ENCODE measurements at places on chromosomes 3 and 15.

GRCh38 chr3:97817965-97818364 is 3.8 kb upstream of the CRYBG3 start:
- no peak for DNase-seq

GRCh38 chr15:100731267-100732152 is 129.1 kb downstream of the ASB7 start:
- DNase-seq = no peak

GRCh38 chr3:140956058-140956835 is 14.6 kb downstream of the SLC25A36 start:
- DNase-seq = no peak

DNA sequence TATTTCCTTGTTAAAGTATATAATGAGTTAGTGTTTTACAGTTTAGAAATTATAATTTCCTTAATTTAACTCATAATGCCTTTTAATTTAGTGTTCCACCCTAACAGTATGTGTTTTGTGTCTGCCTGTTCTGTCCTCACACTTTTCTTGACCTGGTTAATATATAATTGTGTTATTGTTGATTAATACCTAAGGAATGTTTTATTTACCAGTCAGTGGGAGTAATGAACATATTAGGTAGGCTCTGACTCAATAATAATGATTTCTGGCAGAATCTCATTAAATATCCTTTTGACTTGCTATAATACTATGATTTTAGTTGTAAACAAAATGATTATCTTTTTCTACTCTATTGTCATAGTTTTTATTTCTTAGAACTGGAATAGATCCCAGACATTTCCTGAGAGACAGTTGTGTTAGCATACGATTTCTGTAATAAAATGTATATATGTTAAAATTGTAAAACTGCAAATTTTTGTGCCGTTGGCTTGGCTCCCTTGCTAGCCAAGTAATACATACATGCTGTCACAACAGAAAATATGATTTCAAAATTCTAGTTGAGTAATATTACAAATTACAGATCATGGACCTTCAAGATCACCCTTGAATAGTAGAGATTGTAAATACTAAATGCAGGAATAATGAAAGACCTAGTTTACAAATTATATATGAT is 51.9 kb downstream of the RASA2 start:
- no peak for DNase-seq

DNA sequence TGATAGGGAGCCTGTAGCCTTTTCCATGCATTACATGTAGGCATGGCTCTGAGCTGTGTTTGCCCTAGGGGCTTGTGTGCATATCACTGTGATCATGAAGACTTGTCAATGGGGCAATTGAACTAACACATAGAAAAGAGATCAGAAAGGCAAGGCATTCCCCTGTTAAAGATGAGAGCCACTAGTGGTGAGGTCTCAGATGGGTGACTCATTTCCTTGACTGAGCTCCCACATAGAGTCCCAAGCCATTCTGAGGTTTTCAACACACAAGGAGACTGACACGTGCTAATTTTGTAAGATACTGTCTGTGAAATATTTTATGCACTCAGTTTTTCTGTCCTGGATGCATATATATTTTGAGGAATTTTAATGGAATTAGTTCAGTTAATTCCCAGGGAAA is 53.8 kb downstream of the SAMMSON start:
- DNase-seq = no peak

DNA sequence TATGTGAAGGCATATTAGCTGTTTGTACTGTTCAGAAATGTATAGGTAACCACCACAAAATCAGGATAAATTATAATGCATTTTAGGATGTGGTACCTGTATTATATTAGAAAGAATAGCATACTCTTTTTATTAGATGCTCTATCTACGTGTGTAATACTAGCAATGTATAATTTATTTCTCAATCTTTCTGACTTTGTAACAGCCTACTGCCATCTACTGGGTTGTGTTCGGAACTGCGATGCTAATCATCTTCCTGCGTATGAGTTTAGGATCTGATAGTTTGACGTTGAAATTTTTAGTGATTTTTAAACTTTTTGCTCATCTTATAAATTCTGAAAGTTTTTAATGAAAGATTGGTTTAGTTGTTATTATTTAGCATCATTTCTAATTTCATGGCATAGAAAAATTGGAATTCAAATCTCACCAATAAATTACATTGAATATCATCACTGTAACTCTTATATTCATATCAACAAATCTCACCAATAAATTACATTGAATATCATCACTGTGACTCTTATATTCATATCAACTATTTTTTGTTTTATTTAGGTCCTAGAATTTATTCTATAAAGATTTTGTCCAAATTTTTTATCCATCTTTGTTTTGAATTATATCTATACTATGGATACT is 322.7 kb upstream of the ZNF717 start:
- DNase-seq = no peak

GRCh38 chr15:61598655-61599054 is 369.6 kb upstream of the RORA start:
- DNase-seq = no peak

GRCh38 chr3:37501571-37502313 is 327.4 kb upstream of the LRRFIP2 start:
- DNase-seq = no peak

GRCh38 chr15:64877435-64877834 is 34.3 kb upstream of the ANKDD1A start:
- DNase-seq = no peak

- no peak for DNase-seq
These were observed 23.1 kb downstream of the CDCP1 start for GRCh38 chr3:45123030-45123429.

DNA sequence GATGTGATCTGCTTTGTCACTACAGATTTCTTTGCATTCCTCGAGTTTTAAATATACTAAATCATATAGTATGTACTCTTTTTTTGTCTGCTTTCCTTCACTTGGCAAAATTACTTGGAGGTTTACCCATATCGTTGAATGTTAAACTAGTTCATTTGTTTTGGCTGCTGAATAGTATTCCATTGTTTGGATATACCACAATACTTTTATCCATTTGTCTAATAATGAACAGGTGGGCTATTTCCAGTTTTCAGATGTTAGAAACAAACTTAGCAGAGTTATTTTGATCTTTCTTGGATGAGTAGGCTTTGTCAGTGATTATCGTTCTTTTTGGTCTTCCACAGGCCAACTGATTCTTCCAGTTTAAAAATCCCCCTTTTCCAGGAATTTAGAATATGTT is 154.0 kb upstream of the TGFBR2 start:
- DNase-seq = no peak

GRCh38 chr3:129577925-129578786 is 28.3 kb downstream of the PLXND1 start:
- no peak for DNase-seq

GRCh38 chr3:153768561-153769469 is 352.4 kb upstream of the ARHGEF26 start:
- DNase-seq = no peak

- no peak for DNase-seq
These were observed 54.5 kb downstream of the ST3GAL6 start for GRCh38 chr3:98817547-98818041.

DNA sequence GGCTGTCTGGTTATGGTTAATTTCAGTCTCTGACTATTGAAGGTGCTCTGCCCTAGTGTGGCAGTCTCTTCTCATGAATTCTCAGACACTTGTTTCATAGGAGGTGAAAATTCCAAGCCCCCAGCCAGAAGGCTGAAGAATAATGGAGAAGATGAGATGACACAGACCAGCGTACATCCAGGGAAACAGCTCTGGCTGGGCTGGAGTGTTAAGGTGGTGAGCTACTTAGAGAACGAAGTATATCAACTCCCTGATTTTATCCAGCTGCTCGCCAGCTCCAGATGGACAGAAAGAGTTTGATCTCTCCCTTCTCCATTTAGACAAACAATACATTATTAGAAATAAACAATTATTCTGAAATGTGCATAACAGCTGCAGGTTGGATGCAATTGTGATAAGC is 494.5 kb upstream of the RGMA start:
- DNase-seq = no peak

GRCh38 chr3:18752273-18752934 is 327.3 kb upstream of the SATB1 start:
- DNase-seq = no peak

- DNase-seq = no peak
These were observed 32.4 kb downstream of the C2CD4A start for GRCh38 chr15:62099094-62099601.

DNA sequence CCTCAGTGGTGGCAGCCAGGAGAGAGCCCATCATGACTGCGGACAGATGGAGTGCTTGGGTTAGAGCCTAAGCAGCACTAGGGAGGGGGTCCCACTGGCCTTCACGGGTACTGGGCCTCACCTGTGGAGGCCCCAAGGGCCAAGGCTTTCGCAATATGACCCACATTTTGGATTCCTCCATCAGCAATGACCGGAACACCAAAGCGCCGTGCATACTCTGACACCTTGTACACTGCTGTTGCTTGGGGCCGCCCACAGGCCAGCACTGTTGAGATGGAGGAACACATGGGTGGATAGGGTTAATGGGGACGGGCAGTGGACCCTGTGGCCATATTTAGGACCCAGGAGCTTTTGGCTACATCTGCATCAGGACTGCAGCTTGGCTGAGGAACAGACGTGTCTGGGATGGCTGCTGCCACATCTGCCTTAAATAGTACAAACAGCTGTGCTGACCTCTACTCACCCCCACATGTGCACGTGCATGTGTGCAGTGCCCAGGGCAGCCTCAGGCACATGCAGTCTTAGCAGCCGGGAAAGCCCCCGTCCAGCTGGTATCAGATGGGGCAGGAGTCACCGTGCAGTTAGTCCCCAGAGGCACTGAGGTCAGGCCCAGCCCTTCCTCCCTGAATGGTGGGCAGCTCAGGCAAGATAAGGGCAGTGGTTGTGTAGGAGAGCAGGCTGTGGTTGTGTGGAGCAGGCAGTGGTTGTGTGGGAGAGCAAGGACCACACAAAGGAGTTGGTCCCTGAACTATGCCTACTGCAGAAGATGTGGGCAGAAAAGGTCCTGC is 3.3 kb downstream of the NDUFAF3 start:
- peak; percentile 57 for DNase-seq

GRCh38 chr15:73142802-73143762 is 90.8 kb downstream of the NEO1 start:
- peak; percentile 58 for DNase-seq

DNA sequence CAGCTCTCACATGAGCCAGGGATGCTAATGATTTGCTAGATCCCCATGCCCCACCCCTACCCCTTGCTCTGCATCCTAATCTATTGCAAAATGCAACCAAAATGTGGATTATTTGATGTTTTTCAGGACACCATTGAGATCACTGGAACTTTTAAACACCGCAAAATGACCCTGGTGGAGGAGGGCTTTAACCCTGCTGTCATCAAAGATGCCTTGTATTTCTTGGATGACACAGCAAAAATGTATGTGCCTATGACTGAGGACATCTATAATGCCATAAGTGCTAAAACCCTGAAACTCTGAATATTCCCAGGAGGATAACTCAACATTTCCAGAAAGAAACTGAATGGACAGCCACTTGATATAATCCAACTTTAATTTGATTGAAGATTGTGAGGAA is 29.7 kb downstream of the HDC start:
- no peak for DNase-seq

- DNase-seq = no peak
These were observed 294.9 kb upstream of the SGO1 start for GRCh38 chr3:20480786-20481365.

DNA sequence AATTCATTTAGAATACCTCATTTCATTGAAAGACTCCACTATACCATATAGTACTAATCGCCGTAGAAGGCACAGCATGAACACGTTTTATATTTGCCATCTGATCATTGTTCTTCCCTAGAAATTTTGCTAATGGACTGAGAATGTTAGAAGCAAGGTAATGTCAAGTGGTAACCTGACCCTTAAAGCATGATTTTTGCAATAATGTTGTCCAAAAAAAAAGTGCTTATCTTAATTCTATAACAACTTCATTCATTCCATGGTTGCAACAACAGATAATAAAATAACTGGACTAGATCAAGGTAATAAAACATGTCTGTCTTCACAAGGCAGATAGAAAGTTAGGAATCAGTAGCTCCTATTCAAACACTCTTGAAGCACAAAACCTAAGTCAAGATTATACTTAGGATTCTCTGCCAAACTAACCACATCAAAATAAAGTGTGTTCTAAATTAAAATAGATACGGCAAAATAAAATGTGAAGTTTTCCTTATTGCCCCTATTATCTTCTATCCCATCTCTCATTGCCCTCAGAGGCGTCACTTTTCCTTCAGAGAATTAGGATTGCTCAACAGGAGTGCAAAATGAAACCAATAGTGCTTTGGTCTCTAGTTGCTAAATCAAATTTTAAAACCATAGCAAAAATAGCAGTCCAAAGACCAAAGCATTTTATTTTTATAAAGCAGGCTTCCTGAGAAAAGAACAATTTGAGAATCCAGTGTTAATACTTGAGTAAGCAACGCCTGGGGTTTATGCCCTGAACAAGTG is 317.4 kb upstream of the UBE2E2 start:
- no peak for DNase-seq

DNA sequence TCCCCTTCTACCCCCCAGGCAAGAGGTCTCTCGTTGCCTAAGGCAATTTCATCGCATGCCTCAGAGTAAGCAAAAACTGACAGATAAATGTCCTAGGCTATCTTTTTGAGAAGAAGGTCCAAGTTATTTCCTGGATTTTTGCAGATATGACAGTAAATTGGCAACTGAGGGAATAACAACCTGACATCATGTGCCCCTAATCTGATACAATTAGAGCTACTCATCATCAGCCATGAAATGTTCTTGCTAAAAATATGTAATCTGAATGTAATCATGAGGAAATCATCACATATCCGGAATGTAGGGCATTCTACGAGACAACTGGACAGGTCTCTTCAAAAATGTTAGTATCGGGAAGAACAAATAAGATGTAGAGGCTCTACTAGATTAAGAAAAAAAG is 44.1 kb downstream of the TNIK start:
- no peak for DNase-seq

DNA sequence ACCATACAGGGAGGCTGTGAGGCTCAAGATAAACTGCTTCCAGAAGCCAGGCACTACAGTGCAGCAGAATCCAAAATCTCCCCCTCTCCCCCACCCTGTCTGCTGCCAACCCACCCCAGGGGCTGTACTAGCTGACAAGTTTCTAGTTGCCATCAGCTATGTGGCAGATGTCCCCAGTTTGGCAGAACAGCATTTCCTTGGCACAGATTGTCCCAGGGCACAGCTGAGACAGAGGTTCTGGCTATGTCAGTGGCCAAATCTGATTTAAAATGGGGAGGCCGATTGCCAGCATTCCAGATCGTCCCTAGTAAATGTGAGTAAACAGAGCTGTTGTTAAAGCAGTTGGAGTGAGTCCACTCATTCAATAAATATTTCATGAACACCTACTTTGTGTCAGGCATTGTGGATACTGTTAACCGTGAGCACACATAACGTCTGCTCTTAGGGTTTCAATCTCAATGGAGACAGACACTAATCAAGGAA is 28.0 kb upstream of the CCDC174 start:
- DNase-seq = no peak

DNA sequence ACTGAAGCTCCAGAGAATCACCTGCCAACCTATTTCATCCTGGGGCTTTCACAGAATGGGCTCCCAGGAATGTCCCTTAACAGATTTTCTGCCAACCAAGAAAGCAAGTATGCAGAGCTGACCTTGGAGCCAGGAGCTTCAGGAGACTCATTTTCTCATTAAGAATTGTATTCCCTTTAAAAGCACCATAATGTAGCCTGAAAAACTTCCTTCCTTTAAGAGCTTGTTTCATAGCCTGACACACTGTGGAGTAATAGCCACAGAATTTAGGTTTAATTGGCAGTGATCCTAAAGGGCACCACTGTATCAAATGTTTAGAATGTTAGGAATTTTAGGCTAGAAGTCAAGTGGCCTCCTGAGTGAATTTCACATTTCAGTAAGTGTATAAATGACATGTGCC is 309.8 kb downstream of the GBE1 start:
- no peak for DNase-seq

Data from activated CD8-positive, alpha-beta memory T cell treated with anti-CD3 and anti-CD28 coated beads, Interleukin-2, amount 50 U/mL, for 48 hours (primary cell).